Left renal pelvis (tissue), 4 donors: ENCODE measurements at places on chromosomes 13 and 19.

GRCh38 chr19:42468273-42468796 is 25.6 kb upstream of the CXCL17 start:
- no peak for DNase-seq

DNA sequence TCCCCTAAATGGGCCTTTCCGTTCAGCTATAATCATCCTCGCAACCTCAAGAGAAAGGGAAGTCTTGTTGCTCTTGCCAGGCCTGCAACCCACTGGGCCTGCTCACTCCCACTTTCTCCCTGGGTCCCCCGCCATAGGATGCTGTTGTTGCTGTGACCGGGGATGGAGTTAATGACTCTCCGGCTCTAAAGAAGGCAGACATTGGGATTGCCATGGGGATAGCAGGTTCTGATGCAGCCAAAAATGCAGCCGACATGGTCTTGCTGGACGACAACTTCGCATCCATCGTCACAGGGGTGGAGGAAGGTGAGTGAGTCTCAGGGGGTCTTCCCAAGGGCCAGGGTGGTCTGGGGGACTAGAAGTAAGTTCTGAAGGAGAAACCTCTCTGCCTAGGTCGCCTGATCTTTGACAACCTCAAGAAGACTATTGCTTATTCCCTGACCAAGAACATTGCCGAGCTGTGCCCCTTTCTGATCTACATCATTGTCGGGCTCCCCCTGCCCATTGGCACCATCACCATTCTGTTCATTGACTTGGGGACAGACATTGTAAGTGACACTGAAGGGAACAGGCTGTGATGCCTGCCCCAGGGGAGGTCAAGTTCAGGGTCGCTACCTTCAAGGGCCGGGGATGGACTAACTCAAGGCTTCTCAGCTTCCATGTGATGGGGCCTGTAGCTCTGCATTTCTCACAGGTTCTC is 26.8 kb downstream of the ATP12A start:
- DNase-seq, result no peak

DNA sequence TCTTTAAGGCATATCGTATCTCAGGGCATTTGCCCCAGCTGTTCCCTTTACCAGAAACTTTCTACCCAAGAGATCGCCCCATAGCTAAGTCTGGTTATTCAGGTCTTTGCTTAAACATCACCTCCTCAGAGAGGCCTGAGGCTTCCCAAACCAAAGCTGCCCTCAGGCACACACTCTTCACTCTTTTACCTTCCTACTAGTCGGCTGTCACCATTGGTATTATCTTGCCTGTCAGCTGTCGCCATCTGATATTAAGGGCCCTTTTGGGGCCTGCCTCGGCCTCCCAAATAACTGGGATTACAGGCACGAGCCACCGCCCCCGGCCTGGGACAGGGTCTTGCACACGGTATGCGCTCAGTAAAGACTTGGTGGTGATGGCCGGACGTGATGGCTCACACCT is 1.0 kb downstream of the GADD45GIP1 start:
- DNase-seq, result no peak

GRCh38 chr19:46551164-46551563 is 50.0 kb upstream of the CALM3 start:
- no peak for DNase-seq

DNA sequence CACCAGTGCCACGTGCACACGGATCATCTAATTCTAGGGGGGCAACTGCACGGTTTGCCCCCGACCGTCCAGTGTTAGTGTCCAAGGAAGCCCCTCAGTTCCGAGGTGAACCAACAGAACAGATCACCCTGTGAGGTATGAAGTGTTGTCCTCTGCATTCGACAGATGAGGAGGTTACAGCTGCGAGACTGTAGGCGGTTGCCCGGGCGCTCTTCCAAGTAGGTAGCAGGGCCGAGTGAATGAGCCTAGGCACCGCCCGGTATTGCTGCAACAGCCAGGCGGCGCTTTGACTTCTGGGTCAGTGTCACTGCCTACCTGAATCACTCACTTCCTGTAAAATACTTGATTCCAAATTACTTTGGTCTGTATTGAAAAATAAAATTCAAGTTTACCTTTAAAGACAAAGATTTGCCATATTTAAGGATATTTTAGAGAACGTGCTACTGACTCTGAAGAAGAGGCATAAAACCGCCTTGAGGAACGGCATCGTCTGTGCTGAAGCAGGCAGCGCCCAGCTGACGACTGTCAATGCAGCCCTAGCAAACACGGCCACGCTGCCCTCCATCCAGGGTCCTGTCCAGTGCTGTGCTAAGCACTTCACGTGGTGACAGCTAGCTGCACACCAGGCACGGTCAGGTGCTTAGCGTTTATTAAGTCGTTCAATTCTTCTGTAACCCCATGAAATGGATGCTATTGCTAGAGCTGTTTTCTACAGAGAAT is 19.3 kb upstream of the RASA3 start:
- no peak for DNase-seq

DNA sequence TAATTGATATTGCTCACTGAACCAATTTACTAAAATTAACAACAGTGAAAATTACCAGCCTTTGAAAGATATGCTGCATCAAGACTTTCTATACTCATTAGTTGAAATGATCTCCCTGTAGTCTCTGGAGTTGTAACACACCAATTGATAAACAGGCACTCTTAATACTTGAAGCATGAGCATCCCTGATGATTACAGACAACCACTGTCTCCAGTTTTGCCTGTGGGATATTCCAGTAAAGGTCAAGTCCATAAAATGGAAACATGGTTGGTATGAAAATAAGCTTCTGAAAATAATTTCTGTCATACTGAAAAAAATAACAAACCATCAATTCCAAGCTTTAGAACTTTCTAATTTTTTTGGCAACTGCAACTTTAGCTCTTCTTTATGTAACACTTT is 405.8 kb downstream of the SPRY2 start:
- no peak for DNase-seq

DNA sequence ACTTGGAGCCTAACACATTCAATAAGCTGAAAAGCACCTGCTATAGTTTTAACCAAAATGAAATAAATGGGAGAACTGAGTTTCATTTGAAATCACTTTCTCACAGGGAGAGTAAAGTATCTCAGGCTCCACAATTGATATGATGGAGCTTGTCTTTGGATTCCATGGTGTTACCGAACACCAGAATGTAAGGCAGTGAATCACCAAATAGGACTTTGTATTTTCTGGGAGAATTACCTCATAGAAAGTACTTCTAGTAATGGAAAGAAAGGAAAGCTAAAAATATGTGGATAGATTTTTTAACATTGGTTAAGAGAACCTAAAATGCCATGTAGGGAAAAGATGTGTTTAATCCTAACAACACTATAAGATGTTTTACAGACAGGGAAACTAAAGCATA is 123.6 kb downstream of the NALCN start:
- no peak for DNase-seq

DNA sequence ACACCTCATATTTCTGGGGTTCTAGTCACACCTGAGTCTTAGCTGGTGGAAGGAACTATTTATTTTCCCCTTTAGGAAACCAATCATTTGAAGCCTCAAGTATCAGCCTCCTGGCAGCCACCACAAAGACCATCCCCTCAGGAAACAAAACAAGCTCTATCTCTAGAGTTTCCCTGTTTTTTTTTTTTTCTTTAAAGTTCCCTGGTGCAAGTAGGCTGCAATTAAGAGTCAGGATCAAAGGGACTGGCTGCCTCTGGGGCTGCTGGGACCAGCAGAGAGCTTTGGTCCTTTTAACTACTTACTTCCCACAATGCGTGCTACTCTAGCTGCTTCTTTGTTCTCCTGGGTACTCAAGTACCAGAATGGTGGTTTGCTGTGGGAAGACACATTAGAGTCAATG is 11.4 kb downstream of the MBNL2 start:
- no peak for DNase-seq
